ENCODE measurements at places on chromosomes 3 and 15.

DNA sequence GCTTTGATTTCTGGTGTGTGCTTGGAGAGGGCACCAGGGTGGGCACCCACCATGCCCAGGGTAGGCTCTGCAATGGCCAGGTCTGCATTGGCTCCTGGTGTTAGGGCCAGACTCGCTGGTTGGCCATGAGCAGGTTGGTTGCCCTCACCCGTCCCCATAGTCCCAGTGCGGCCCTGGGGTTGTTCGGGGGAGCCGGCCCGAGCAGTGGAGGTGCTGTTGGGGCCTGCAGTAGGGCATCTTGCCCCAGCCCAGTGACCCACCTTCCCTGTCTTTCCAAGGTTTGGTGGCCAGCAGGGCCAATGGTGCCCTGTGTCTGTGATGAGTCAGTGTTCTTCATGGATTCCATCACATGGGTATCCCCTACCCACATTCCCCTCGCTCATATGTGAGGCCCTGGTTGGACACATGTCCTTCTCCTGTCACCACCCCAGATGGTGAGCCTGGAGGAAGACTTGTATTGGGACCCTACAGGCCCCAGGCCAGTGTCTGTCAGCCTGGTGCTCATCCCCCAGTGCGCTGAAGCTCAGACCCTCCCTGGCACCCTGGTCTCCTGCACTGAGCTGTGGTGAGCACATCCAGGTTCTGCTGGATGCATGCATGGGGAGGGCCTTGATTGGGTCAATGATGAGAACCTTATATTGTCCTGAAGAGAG lies 190.1 kb downstream of the UBE3A start:
- DNase-seq: no peak

- no peak for DNase-seq
Observed at GRCh38 chr3:109545746-109546145, 208.4 kb upstream of the DPPA4 start.

DNA sequence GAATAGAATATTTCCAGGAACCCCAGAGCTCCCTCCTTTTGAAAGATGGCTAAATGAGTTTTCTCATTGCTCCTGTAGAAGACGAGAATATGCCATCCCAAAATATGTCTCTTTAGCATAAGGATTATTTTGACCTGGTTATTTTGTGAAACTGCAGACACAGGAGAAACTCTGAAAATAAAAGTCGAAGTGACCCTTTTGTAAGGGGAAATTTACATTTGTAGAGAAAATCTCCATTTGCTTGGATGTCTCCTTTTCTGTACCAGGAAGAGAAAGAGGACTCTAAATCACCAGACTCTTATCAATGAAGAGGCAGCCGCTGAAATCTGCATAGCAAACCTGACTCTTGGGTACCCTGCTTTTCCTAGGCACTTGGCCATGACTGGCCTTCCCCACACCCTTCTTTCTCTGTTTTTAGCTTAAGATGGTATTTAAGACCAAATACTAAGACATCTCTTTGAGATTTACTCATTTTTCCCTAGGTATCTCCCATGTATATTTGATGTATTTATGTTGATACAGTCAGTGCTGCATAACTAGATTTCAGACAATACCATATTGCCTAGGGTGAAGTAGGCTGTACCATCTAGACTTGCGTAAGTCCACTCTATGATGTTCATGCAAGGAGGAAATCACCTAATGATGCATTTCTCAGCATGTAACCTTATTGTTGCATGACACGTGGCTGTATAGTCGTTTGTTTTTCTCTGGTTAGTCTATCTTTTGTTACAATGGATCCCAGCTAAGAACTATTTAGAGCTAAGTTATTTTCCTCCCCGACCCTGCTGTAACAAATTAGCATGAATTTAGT lies 98.2 kb upstream of the UBE3A start:
- DNase-seq: no peak

- no peak for DNase-seq
Observed at GRCh38 chr3:134527037-134527436, 41.2 kb downstream of the CEP63 start.

DNA sequence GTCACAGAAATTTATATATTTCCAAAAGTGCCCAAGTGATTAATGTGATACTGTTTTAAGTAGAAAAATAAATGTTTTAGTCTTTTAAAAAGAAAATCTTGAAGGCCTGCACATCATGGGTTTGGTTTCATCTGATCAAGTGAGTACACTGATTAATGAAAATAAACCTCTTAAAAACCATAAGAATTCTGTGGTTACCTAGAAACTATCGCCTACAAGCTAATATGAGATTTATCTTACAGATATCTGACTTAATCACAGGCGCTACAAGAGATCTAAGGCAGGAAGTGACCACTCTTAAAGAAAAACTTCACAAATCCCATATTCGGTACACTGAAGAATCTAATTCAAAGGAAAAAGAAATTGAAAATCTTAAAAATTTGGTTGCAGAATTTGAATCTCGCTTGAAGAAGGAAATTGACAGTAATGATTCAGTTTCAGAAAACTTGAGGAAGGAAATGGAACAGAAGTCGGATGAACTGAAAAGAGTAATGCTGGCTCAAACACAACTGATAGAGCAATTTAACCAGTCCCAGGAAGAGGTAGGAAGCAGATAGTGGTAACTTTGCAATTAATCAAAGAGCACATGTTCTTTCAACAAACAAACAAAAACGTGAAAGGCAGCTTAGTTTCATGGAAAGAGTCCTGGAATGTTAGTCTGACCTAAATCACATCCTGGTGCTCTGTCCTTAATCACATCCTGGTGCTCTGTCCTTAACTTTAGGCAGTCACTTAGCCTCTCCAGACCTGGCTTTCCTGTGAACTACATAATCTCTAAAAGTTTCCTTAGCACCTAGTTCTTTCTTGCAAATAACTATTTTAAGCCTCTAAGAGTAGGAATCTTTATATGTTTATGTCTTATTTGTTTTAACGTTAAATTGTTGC lies 131.8 kb downstream of the CCNL1 start:
- DNase-seq: no peak

- no peak for DNase-seq
Observed at GRCh38 chr15:49573421-49573820, 47.2 kb downstream of the FAM227B start.

DNA sequence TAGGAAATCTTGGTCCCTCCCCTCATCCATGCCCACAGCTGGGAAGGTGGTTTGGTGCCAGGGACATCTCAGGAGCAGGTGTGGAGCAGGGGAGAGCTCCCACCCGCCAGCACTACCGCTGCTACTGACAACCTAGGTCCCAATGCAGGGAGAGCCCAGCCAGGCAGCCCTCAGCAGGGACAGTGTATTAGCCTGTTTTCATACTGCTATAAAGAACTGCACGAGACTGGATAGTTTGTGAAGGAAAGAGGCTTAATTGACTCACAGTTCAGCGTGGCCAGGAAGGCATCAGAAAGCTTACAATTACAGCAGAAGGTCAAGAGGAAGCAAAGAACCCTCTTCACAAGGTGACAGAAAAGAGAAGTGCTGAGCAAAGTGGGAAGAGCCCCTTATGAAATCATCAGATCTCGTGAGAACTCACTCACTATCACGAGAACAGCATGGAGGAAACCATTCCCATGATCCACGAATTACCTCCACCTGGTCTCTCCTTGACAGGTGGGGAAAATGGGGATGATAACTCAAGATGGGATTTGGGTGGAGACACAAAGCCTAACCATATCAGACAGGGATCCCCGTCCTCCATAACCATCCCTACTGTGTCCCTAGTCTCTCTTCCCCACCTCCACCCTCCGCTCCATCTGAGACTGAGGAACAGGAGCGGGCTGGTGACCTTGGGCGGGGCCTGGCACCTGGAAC lies 218.6 kb downstream of the TBC1D2B start:
- DNase-seq: no peak

DNA sequence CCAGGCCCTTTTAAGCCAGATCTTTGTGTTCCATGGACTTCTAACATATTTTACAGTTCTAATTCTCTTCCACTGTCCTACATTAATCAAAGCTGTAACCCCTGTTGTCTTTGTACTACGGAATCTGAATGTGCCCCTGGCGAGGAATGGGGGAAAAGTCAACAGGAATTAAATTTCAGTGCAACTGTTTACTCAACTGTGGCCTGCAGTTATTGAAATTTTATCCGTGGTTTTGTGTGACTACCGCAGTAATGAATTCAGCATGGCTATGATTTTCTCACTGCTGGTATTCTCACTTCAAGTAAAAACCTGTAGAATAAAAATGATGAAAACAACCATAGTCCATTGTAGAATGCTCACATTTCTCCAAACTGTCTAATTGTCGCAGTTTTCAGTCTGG lies 388.0 kb downstream of the FOXP1 start:
- DNase-seq: no peak

GRCh38 chr3:158731486-158731885 lies 771 bp downstream of the RARRES1 start:
- DNase-seq: no peak

DNA sequence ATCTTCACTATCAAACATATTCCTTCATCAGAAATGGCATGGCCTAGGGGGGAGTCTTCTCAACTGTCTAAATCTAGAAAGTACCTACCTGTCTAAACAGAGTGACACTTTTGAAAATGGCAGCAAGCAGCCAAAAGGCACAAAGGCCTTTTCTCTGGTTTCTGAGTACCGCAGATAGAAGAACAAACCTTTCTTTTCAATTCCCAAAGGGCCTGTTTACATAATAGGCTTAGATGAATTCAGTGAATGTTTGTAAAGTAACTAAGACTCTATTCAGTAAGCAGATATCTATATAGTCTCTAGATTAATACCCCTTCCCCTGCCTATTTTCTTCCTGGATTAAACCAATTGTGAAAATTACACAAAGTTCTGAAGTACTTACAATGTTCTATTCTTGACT lies 7.1 kb downstream of the MYEF2 start:
- DNase-seq: no peak

DNA sequence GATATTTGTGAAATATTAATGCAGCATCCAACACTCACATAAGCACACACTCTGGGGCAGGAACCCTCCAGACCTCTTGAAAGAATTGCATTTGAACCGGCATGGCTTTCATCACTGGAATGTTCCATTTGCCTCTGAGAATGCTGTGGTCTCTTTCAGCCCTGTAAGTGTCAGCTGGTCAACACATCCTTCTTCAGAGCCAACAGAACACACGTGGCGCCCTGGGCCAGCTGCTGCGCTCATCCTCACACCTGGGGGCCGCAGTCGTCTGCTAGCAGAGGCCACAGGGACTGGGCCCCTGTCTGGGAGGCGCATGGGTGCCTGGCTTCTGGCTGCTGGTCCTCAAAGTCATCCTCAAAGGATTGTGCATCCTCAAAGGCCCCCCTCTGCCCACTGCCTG lies 71.4 kb upstream of the HERC1 start:
- DNase-seq: no peak

GRCh38 chr3:123683505-123684154 lies 98.8 kb upstream of the HACD2 start:
- DNase-seq: no peak

- DNase-seq: no peak
Observed at GRCh38 chr3:37701734-37702433, 159.8 kb upstream of the CTDSPL start.

- DNase-seq: no peak
Observed at GRCh38 chr3:178063461-178063860, 472.8 kb upstream of the KCNMB2 start.

- DNase-seq: peak; percentile 94
Observed at GRCh38 chr15:78565097-78565950, at the start of gene CHRNA5. Gene CHRNA5 (plus strand): TSS chr15:78565520. CDS start chr15:78565720, 200 bp downstream.

- DNase-seq: no peak
Observed at GRCh38 chr3:25781758-25782594, 1.3 kb downstream of the NGLY1 start.

GRCh38 chr3:178628037-178628436 lies 91.8 kb downstream of the KCNMB2 start:
- no peak for DNase-seq

DNA sequence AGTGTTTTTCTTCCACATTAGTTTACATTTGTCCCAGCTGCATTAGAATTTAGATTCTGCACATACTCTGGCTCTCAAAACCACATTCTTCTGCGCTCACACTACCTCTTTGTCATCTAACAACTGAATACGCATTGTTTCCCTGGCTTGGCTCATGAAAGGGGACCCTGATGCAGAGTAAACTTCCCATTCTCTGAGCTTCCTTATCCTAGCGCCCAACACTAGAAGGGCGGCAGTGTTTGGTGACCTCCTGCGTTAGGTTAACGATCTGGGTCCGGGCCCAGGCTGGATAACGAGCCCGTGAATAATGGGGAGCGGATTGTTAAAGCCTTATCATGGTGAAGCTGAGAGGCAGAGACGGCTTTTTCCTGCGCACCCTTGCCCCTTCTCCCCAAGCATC lies 63.9 kb downstream of the ETV5 start:
- DNase-seq: no peak

- DNase-seq: no peak
Observed at GRCh38 chr3:118181274-118181673, 853.4 kb downstream of the IGSF11 start.

DNA sequence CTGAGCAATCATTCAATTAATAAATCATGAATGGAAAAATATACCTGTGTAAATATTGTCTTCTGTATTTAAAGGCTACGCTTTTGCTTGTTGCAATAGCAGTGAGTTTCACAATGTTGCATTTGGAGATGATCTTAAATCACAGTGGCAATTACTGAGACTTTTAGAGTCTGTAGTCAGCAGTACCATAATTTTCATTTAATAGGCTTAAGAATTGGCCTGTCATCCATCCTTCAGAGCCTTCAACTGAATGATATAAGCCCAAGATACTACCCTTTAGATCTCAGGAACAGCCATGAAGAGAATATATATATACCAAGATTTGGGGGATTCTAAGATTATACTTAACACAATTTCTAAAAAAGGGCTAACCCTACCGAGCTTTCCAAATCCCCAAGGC lies 458.1 kb downstream of the GBE1 start:
- no peak for DNase-seq

DNA sequence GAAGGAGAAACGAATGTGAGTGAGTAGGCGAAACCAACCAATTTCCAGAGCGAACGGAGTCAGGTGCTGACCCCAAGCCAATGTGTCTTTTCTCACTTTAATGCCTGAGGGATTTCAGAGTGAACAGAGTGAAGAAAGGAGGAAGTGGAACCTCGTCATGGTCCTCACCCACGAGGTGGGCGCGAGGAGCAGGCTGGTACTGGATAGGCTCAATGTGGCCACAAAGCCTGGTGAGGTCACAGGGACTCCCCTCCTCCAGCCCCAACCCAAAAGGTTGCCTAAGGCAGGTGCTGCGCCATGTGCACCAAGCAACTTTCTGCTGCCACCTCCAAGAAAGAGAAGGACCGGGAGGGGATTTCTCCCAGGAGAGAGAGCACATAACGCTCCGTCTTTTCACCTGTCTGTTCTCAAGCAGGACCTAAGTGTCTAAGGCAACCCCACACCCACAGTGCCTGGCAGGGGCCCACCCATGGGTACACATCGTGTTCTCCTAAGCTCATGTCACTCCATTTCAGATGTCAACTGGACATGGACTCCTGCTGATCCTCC lies 3.8 kb downstream of the NRROS start:
- no peak for DNase-seq

- DNase-seq: no peak
Observed at GRCh38 chr3:98734735-98735134, 28.4 kb upstream of the ST3GAL6 start.

DNA sequence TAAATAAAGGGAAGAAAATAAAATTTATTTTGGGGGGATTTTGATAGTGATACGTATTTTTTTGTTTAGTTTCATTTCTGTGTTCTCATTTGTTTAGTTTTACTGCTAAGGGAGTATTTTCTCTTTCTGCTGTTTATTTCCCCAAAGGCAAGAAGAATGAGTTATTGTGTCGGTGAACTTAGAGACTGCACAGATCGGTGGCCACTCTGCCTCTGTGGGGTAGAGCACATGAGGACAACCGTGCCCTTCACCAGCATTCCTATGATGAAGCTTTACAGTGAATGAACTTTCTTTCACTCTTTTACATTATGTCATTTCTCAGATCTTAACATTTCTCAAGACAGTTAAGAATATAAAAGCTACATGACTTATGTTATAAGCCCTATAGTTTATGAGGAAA lies 214.4 kb downstream of the OCA2 start:
- DNase-seq: no peak

GRCh38 chr3:141392897-141393734 lies 24.8 kb downstream of the ZBTB38 start:
- no peak for DNase-seq

Measured in SW 1271 (cell line).